ENCODE measurements at places on chromosomes 1 and 21.
A peak's percentile ranks its signal among the peaks of the same experiment; 100 is the strongest.

DNA sequence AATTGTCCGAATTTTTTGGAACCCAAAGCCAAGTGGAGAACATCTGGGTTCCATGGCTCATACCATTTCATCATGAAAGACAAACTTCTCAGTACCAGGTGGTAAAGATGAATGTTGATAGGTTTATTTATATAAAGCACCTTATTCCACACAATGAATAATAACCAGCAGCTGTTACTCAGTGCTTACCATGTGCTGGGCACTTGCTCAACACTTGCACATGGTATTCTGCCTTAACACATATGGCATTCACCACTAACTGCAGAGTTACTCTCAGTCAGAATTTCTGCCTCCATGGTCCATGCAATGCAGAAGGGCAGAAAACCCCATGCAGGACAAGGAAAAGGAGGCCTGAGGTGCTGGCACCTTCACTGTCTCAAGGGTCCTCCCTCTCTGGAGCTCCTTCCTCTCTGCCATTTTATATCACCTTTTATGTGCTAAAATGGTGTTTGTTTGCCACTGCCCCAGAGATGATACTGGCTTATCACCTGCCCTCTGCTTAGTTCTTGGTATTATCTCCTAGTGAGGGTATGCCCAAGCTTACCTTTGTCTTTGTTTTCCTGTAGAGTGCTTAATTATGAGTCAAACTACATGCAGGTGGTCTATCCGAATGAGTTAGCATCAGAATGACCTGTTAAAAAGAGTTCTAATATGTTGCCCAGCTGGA lies 76.7 kb upstream of the ZNF326 start:
- DNase-seq: no peak

DNA sequence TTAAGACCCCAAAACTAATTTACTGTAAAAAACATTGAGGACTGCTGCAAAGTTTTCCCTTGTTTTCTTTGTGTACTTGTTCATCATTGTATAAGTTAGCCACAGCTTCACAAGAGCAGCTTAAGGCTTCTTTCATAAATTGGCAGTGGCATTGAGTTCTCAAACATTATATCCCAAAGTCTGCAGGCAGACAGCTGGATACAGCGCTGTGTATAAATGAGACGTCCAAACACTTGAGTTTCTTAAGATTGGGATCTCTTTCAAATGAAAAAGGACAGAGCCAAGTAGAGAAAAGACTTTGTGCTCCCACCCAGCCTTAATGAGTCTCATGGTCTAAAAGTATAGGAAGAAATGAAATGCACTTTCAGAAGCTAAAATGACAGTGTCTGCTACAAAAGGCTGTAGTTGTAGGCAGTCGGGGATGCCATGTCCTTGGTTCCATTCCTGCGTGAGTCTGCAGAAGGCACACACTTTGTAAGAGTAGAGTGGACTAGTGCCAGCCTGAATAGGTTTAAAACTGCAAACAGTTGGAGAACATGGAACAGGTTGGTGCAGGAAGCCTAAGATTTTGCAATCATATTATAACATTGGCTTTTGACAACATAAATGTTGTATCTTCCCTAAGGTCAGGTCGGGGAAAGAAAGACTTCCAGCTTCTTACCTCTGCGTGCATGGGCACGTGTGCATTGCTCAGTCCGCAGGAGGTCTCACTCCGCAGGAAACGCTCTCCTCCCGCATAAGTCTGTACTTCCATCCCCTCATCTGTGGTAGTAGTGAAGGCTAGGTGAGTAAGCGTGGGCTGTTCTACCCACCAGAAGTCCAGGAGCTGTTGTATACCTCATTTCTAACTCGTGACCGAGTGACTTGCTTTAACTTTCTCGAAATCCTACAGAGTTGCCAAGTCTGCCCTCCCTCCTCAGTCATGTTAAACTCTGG lies 94.4 kb downstream of the CD247 start:
- DNase-seq: no peak

GRCh38 chr1:234713859-234714258 lies 103.9 kb upstream of the IRF2BP2 start:
- DNase-seq: no peak

GRCh38 chr21:42521805-42522204 lies 8.2 kb downstream of the SLC37A1 start:
- DNase-seq: no peak

DNA sequence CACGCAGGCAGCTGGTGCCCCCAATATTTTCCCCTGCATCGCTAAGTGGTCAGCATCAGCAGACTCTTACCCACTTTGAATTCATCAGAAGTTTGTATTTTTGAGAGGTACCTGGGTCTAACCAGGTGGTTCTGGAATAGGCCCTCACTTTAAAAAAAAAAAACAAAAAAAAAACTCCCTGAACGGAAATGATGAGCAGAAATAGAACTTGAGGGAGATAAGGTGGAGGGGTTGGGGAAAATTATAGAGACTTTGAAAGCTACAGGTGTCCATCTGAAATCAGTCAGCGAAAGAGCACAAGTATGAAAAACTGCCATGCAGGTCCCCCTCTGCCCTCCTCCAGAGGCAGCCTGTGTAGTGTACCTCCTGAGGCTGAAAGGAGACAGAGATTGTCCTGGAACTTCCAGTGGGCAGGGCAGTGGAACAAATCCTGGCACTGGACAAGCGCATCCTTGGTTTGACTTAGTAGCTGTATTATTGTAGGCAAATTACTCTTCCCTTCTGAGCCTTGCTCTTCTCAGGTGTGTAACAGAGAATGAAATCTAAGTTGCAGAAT lies 1.2 kb downstream of the SLAMF7 start:
- DNase-seq: no peak

DNA sequence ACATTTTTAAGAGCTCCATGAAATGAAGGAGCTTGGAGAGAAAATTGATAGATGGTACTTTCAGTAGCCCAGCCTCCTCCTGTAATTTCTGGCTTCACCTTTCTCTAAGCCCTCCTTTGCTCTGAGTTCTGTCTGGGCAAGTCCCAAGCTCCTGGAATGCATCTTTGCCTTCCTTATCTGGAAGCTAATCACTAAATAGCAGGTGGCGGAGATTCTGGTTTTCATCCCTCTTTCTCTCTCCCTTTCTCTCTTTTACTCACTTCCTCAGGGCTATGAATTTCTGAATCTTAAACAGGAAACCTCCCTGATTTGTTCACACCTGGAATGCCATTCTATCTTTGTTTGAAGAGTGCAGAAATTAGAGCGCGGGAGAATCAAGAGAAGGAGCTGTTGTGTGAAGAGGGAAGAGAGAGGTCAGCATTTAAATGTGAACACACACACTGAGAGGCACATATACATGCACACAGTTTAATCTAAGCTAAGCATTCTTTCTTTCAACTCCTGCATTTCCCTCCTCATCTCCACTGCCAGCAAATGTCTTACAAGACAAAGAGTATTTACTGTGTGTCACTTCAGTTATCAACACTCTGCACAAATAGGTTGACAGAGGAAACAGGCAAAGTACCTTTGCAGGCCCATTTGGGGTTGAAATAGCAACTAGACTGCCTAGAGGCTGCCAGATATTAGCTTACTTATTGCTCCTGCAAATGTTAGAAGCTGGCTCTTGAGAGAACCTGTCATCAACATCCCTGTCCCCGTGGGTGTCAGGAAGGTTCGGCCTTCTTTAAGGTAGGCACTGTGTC lies 199.4 kb upstream of the CAMK1G start:
- no peak for DNase-seq

DNA sequence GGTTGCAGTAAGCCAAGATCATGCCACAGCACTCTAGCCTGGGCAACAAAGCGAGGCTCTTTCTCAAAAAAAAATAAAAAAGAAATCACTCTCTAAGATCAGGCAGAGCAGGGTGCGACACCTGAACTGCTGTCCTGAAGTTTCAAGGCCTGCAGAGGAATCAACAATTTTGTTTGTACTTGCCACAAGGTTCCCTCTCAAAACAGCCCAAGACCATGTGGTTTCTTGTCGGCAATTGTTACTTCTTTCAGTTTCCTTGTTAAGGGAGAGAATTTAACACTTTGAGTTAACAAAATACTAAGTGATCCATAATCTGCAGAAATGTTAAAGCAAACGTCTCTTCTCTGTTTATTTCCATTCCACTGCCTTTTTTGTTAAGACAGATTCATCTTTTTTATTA lies 36.5 kb downstream of the MACO1 start:
- DNase-seq: peak; percentile 30

- peak; percentile 83 for DNase-seq
Observed at GRCh38 chr1:205287767-205288559, 33.6 kb downstream of the NUAK2 start.

GRCh38 chr1:8989821-8990220 lies 36.4 kb downstream of the SLC2A7 start:
- no peak for DNase-seq

- no peak for DNase-seq
Observed at GRCh38 chr1:36583980-36584782, 101.5 kb upstream of the CSF3R start.

DNA sequence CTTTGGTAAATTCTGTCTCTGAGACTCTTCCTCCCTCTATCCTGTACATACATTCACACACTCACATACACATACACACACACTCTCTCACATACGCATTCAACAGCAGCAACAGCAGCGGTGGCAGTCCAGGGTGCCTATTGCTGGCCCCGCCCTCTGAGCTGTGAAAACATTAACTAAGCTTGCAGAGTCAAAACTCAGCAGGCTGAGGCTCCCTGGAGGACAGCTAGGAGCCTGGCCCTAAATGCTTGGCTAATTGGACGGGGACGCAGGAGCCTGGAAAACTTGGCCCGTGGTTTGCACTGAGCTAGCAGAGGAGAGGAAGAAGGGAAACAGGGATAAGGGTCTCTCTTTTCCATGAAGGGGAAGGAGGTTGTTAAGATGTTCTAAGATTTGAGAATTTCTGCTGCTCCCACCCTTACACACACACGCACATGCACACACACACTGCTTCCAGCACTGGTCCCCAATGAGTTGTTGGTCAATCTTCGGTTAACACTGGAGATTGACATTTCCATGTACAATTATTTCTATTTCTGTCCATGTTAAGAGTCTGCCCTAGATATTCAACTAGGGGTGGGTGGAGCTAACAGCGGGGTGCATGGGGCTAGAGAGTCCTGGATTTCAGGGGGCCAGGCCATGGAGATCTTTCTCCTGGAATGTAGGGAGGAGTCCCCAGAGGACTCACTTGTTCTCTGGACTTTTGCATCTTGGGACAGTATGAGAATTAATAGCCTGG lies 94.2 kb downstream of the PLXNA2 start:
- no peak for DNase-seq

DNA sequence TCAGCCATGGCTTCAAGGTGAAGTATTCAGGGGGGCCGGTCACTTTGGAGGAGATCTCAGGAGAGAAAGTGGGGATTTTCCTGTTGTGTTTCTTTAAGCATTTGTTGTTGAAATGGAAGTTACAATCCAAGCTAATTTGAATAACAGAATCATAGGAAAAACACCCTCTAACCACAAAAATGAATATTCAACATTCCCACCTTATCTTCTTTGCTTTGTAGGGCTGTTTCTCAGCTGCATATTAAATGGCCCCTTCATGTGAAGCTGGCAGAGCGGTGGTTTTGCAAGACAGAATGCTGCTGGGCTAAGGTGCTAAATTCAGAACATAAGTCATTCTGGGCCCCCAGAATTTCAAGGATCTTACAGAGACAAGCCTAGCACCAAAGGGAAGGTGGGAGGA lies 279.0 kb downstream of the RRAGC start:
- no peak for DNase-seq

DNA sequence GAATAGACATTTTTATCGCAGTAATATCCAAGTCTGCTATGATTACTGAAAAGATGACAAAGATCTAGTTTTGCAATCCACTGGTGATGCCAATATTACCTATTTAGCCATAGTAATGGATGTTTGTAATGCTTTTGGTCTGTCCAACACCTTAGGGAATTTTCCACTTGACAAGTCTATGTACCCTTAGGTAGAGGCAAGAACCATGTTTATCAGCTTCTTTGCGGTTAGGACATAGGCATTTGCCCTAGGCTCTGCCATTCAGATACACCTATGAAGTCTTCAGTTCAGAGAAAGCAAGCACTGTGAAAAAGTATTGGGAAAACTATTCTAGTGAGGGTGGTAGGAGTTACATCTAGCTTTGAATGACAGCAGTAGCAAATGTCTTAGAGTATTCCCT lies 40.2 kb upstream of the SLC35D1 start:
- no peak for DNase-seq

DNA sequence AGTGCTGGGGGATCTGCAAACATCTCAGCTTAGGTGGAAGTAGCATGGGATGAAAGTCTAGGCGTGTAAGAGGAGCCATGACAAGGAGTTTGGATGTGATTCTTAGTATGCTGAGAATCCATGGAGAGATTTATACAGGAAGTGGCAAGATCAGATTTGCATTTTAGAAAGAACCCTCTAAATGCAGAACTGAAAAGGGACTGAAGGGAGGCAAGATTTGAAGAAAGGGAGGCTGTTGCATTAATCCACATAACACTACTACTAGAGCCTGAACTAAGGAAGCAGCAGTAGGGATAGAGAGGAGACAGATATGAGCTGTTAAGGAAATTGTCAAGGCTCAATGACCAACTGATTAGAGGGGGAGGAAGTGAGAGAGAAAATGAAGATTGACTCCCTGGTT lies 9.8 kb downstream of the C1orf74 start:
- no peak for DNase-seq

- DNase-seq: no peak
Observed at GRCh38 chr1:221925947-221926346, 184.1 kb upstream of the DUSP10 start.

DNA sequence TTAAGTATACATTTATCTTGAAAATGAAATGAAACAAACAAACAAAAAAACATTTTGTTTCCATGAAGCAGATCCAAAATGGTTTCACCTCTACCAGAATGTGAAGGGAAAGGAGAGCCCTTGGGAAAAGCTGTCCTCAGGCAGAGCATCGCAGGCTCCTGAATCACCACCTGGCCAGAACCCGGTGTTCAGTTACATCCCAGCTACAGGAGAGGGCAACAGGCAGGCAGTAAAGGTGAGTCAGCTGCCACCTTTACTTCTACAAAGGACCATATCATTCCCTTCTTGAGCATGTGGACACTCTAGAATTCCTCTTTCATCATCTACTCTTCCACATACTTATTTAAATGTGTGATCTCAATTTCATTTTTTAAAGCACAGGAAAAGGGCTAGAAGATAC lies 151.2 kb downstream of the PIGK start:
- no peak for DNase-seq
